ENCODE measurements at places on chromosomes 2 and 18.

DNA sequence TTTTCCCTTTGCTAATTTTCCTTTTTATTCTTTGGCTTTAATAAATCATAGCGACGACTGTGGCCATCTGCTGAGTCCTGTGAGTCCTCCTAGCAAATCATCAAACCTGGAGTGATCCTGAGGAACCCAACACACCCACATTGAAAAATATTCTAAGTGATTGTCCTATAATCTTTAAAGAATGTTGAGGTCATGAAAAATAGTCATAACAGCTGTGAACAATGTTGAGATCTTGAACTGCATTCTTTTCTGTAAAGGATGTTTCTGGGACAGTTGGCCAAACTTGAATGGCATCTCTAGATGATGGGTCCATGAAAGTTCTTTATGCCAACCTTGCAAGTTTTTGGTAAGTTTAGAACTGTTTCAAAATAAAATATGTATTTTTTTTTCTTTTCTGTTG is 53.2 kb upstream of the ADAM23 start:
- DNase-seq, result no peak

GRCh38 chr2:70975237-70975636 is 3.2 kb upstream of the ANKRD53 start:
- DNase-seq, result no peak

DNA sequence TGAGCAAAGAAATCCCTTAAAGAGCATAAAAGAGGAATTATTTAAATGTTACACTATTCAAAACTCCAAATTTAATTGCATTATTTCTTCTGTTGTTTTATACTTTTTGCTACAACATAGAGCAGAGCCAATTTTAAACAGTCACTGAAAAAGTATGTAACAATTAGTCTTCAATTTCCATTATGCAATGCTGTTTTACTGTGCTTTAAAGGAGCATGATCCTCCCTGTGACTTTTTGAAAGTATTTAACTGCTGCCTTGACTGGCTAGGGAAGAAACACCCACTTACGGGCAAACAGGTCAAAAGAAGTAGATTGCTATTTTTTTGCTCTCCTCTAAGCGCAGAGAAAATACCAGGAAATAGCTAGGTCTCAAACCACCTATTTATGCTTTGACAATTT is 217.4 kb upstream of the GCFC2 start:
- DNase-seq, result no peak

DNA sequence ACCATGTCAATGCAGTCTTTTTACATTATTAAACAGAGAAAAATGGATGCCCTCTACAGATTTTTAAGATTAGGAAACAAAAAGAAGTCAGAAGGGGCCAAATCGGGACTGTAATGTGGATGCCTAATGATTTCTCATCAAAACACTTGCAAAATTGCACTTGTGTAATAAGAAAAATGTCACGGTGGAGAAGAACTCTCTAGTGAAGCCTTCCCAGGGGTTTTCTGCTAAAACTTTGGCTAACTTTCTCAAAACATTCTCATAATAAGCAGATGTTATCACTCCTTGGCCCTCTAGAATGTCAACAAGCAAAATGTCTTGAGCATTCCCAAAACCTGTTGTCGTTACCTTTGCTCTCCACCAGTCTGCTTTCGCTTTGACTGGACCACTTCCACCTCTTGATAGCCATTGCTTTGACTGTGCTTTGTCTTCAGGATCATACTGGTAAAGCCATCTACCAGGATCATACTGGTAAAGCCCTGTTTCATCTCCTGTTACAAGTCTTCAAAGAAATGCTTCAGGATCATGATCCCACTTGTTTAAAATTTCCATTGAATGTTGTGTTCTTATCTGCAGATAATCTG is 226.8 kb downstream of the TNS1 start:
- DNase-seq, result no peak

GRCh38 chr18:6960656-6961055 is 156.9 kb downstream of the LAMA1 start:
- no peak for DNase-seq

DNA sequence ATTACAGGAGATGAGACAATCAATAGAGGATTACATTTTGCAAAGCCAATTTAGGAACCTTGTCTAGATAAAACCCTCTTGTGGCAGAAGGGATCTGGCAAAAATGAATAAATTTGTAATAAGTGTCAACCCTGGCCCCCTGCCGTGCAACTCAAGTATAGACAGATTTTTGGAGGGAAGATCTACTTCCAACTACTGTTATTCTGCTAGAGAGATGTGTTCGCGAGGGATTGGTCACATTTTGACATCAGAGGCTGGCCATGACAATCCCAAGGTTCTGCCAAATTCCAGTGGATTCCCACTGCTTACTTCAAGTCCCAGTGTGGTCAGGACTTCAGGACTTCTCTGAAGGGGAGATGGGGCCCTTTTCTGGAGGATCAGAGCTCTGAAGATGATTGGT is 192.6 kb downstream of the SH3RF3 start:
- DNase-seq, result no peak

- DNase-seq, result no peak
Observed at GRCh38 chr18:61741881-61742454, 150.8 kb downstream of the RNF152 start.

DNA sequence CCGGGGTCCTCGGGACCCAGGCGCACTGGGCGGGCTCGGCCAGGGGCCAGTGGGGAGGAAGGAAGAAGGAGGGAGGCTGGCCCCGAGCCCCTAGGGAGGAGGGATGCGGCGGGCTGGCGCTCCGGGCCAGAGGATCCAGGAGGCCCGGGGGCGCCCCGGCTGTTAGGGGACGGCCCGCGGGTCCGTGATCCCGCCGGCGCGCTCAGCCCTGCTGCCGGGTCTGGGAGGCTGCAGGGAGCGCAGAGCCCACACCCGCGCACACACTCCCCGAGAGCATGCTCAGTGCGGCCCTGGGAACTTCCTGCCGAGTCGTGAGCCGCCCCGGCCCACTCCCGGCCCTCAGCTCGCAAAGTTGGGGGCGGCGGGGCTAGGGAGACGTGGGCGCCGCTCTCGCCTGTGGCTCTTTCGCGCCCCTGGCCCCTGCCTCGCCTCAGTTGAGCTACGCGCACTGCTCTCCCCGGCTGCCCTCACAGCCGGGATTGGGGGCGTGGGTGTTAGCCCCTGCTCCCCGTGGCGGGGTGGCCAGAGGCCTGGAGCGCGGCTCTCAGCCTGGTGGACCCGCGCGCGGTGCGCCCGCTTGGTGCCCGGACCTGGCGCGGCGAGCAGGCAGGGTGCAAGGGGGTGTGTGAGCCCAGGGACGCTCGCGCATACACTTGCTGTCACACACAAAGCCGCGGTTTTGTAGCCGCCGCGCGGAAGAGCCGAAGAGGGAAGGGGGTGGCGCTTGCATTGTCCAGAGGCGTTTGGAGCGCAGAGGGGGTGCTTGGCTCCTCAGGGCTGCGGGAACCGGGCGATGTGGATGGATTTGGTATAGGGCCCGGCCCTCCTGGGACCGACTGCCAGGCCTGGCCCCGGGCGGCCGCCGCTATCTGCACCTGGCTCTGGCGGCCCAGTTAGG is 132.9 kb upstream of the MGAT5 start:
- no peak for DNase-seq

- DNase-seq, result no peak
Observed at GRCh38 chr2:151770995-151771394, 36.7 kb upstream of the NEB start.

- no peak for DNase-seq
Observed at GRCh38 chr2:206851521-206851920, 86.1 kb downstream of the FASTKD2 start.

GRCh38 chr2:96949701-96950350 is 36.6 kb downstream of the FAM178B start:
- DNase-seq, result no peak

- DNase-seq, result no peak
Observed at GRCh38 chr2:128292599-128293425, 25.9 kb downstream of the HS6ST1 start.

DNA sequence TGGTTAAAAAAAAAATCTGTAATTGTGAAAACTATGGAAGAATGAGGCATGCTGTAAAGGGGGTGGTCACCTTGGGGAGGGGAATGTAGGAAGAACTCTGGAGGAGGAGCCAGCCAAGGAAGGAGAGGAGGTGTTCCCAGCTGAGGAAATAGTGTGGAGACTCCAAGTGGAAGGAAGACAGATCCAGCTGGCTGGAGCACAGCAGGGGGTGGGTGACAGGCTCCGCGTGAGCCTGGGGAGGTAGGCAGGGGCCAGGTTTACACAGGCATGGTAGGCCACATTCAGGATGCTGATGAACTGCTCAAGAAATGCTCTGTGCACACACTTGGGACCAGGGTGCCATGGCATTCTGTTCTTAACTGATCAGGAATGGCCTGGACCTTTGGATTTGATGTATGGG is 16.8 kb downstream of the AFF3 start:
- DNase-seq, result no peak

GRCh38 chr2:10707831-10708230 is 13.6 kb upstream of the ATP6V1C2 start:
- DNase-seq, result no peak

- no peak for DNase-seq
Observed at GRCh38 chr2:105384861-105385260, 14.0 kb downstream of the FHL2 start.

DNA sequence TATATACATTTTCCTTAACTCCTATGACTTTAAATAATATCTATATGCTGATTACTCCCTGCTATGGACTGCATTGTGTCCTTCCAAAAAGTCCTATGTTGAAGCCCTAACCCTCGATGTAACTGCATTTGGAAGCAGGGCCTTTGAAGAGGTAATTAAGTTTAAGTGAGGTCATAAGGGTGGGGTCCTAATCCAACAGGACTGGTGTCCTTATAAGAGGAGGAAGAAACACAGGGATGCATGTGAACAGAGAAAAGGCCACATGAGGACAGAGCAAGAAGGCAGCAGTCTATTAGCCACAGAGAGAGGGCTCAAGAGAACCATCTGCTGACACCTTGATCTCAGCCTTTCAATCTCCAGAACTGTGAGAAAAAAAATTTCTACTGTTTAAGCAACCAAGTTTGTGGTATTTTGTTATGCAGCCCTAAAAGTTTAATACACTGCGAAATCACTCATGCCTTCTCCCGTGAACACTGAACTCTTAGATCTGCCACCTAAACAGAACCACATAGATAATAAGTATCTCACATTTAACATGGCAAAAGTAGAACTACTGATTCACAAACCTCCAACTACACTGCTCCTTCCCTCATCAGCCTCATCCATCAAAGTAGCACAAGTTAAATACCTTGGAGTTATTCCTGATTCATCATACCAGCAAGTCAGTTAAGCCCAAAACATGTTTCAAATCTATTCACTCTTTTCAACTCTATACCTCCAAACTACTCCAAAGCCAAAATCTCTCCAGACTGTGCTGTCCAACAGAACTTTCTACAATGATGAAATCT is 65.4 kb downstream of the HIBCH start:
- DNase-seq, result no peak

DNA sequence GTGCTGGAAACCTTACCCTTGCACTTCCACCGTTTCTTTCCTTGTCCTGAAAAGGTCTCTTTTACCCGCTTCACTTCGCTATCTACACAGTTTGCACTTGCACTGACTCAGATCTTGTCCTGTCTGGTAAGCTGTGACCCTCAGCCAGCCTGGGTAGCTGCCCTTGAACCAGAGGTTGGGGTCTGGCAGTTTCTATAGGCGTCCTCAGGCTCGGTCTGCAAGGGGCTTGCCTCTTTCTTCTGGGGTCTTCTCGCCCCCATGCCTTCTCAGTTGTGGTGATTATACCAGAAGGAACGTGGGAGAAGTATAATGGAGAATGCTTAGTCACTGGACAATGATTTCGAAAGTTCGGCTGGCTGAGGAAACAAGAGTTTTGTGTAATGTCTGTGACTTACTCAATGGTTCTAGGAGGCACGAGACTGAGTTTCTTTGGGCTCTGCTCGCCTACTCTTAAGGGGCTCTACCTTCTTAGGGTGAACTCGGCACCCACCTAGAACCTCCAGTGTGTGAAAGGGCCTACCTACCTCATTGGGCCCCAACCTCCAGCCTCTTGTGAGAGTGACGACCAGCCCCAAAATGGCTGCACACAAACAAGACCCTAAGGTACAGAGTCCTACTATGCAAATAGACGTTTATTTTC is 6.9 kb upstream of the STAT1 start:
- DNase-seq, result no peak

- DNase-seq, result no peak
Observed at GRCh38 chr2:183057333-183057985, 19.2 kb upstream of the NCKAP1 start.

DNA sequence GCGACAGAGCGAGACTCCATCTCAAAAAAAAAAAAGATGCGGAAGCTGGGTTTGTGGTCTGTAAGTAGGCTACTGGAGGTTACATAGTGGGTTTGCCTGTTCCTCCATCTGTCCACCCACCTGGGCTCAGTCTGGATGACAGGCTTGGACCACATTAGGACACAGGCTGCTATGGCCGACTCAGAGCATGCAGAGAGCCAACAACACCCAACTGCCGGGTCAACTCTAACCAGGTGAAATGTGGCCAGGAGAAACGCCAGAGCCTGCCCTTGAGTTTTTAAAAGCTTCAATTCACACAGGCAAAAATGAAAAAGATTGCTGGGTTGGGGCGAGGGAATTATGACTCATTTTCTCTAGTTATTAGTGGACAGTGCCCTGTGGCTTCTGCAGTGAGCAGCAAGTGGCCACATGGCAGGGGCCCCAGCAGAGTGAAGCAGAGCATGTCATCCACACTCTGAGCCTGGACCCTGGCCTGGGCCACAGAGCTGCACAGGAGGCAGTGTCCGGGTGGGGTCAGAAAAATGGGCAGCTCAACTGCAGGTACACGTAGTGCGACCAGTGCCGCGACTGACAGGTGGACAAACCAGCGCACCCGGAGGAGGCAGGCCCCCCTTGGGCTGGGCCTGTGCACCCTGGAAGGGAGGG is 67.4 kb downstream of the BIN1 start:
- DNase-seq, result no peak

DNA sequence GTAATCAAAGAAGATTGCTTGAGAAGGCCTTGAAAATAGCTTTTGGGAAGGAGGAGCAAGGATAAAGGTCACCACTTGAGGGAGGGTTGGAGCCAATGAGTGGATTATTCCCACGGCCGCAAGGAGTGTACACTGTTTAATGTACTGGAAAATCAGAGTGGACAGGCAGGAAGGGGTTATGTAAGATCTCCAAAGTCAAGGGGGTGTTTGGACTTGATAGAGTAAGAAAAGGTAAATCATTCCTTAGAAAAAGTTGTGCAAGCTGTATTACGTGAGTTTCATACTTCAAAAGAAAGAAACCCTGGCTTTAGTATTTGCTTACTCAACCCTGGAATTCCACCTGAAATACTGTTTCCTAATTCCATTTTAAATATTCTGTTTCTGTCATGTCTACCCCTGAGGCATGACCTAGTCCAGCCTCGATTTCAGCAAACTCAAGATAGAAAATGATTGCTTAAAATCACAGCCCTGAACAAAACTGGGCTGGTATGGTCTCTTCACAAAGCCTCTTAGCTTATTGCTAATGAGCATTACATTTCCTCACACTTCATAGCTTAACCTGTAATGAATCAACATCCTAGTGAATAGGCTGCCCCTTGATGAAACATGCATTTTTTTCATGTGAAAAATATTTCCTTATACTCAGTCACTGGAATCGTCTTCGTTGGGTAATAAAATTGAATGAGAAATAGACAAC is 1.1 kb downstream of the MREG start:
- no peak for DNase-seq

GRCh38 chr18:29062921-29063320 is 886.0 kb upstream of the CDH2 start:
- DNase-seq, result no peak

- DNase-seq, result no peak
Observed at GRCh38 chr18:27695052-27695451, 481.9 kb downstream of the CDH2 start.
